ENCODE measurements at places on chromosomes 11 and 22.
A peak's percentile ranks its signal among the peaks of the same experiment; 100 is the strongest.

DNA sequence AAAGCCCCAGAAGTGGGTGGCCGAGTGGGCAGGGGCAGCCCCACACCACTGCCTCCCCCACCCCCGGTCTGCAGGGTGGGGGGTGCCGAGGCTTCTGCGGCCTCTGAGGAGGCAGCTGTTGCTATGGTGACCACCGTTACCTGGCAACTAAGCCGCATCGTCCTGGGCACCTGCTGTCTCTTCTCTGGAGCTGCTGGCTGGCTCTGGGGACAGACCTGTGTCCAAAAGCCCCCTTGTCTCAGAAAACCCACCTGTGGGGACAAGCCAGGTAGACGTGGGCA, 79.9 kb upstream of the PRR5 start:
- DNase-seq, result peak; percentile 28

DNA sequence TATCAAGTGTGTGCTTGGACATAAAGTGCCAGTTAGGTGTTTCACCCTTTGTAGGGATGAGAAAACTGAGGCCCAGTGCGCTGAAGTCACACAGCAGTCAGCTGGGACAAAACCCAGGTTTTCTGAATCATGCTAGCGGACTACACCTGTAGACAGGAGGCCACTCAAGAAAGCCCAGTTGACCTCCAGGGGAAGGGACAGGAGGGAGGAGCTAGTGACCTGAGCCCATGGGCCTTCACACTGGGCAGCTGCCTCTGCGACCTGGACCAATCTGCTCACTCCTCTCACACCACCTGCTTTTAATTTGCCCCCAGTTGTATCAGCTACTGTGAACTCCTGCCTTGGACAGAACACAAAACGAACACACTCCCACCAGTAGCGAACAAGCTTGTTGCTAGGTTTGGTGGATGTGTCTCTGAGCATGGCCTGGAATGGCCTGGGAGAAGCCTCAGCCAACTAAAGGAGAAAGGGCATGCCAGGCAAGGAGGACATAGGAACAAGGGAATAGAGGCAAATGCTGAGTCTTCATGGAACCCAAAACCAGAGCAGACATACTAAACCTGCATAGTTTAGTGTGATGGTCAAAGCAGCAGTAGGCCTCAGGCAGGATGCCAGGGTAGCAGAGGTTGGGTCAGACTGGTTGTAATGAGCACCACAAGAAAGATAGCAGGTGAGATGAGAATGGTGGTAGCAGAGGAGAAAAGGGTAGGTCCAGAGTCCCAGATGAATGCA, 7.2 kb downstream of the LMO1 start:
- no peak for DNase-seq

DNA sequence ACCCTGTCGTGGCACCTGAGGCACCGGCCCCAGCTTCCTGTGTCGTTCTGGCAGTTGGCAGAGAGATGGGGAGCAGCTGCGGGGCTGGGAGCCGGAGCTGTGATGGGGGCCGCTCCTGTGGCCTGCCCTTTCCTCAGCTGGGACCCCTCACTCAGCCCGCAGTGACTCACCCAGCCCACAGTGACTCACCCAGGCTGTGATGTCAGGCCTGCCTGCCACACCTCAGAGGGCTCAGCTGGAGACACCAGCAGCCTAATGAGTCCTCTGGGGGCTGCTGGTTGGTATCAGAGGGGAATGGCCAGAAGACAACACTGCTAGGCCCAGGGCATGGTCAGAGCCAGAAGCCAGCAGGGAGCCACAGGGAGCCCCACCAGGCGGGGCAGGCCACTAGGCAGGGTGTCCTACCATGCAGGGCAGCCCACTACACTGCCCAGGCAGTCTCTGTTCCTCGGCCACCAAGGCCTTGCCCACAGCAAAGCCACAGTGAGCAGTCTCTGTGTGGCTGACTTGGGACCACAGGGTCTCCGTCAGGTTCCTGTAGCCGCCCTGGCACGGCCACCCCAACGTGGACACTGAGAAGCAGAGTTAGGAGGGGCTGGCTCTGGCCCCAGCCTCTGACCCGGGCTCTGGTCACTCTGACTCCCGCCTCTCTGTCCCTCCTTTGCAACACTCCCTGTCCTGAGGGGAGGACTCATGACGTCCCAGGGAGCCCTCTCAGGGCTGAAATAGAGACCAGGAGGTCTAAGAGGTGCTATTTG, 4.2 kb upstream of the FXYD2 start:
- DNase-seq, result no peak

DNA sequence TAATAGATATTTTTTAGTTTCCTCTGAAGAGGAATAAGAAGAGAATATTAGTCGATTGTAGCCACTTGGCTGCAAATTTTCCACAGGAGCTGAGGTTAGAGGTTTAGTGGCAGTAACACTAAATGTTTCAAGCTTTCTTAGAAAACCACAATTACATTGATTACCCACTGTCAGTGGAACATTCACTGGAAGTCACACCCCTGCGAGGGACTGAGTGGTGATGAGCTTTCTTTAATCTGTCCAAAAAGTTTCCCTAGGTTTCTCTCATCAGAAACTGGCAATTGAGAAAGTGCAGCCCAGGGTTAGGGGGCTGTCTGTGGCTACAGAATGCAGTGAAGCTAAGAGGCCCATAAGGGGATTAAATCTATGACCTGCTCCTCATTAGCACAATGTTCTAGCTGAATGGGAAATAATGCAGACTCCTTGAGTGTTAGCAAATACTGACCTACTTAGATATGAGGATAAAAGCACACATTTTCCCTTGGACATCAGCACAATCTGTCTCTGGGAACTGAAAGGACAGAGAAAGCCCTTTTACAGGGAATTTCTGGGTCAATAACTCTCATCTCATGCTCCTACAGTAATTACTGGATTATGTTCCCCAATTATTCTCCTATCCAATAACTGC, 189.5 kb downstream of the FAM76B start:
- no peak for DNase-seq

GRCh38 chr11:20672575-20672974, 3.2 kb downstream of the NELL1 start:
- DNase-seq, result no peak

GRCh38 chr11:129249923-129250322, 57.8 kb upstream of the ARHGAP32 start:
- DNase-seq, result no peak

- no peak for DNase-seq
Observed at GRCh38 chr11:31780078-31780477, 31.0 kb downstream of the PAX6 start.

- DNase-seq, result no peak
Observed at GRCh38 chr11:87870086-87870485, 305.2 kb downstream of the RAB38 start.

GRCh38 chr11:119673052-119673758, 55.8 kb downstream of the NECTIN1 start:
- no peak for DNase-seq

DNA sequence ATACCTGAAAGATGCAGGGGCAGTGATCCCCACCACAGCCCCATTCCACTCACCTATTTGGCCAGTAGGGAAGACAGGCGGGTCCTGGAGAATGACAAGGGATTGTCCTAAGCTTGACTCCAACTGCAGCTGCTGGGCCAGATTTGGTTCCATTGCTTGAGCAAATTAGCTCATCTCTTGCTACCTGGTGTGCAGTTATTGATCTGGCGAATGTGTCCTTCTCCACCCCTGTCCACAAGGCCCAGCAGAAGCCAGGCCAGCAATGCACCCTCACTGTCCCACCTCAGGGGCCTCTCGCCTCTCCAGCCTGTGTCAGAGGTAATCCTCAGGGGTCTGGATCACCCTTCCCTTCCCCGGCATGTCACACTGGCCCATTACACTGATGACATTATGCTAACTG, 23.3 kb downstream of the TSPAN32 start:
- DNase-seq, result no peak

DNA sequence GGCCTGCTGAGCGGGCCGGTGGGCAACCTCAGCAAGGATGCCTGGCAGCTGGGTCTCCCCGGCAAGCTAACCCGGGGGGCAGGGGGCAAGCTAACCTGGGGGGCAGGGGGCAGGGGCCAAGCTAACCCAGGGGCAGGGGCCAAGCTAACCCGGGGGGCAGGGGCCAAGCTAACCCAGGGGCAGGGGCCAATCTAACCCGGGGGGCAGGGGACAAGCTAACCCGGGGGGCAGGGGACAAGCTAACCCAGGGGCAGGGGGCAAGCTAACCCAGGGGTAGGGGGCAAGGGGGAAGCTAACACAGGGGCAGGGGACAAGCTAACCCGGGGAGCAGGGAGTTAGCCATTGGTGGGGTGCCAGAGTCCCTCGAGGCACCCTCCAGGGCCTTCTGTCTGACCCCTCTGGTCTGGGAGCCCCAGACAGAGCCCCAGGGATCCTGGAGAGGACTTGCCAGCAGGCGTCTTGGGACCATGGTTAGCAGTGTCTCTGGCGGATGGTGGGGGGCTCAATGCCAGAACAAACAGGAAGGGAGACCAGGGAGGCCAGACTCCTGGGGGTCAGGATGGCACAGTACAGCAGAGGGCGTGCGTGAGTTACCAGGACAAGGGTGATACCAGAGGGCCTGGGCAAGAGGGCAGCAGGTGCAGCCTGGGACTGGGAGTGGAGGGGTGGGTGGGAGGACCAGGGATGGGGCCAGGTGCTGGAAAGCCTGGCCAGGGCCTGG, 16.1 kb downstream of the IGF2 start:
- DNase-seq, result no peak

DNA sequence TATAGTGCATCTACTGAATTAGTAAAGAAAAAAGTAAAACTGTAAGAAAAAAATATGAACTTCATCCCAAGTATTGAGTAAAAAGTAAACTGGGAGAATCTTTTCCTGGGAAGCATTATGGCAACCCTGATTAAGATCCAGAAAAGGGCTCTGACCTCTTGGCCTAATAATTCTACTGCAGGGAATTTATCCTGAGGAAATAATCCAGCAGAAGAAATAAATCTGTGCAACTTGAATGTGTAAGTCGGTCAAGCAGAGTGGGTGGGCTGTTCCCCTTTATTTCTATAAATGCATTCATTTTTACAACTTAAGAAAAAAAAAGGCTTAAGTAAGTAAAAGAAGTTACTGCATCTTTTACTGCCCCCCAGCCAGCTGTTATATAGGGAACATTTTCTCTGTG, 111.2 kb upstream of the PARVA start:
- no peak for DNase-seq

DNA sequence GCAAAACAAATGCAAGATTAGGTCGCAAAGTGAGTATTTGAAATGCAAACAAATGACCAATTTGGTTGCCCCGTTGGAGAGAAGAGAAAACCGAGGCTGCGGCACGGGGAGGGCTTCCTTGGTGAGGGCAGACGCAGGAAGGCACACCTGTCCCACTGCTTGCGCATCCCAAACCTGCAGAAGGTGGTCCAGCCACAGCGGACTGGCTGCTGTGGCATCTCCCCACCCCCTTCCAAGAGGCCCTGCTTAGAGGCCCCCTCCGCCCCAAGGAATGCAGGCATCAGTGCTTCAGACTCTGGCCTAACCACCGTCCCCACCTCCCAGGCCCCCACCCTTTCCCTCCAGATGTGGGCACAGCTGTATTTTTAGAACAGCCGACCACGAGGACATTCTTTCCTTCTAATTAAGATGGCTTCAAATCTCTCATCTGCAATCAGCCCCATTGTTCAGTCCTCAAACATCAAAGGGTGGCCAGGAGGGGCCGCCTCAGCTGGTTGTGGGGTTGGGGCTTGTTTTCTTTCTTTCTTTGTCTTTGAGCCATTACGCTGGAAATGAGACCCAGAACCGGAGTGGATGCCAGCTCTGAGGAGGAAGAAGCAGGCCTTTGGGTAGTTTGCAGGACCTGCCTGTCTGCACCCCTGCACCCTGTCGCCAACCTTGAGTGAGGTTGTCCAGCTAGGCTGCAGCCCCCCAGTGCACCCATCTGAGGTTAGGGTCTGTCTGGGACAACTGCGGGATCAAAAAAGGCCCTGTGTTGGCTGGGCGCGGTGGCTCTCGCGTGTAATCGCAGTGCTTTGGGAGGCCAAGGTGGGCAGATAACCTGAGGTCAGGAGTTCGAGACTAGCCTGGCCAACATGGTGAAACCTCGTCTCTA, 9.4 kb upstream of the DERL3 start:
- no peak for DNase-seq

GRCh38 chr11:111395081-111395480, 16.0 kb upstream of the POU2AF1 start:
- no peak for DNase-seq

DNA sequence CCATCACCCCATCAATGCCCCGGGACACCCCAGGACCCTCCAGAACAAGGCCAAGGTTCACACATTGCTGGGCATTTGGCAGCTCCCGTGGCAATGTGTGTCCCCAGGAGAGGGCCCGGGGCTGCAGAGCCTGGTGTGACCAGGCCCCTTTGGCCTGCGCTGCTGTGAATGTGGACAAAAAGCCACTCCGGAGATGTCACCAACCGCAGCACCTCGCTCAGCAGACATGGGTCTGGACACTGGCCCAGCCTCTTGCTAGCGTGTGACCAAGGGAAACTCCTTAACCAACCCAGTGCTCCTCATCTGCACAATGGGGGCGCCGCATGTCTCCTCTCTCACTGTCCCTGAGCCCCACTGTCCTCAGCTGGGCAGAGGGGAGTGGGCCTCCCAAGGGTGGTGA, 8.0 kb upstream of the CHADL start:
- no peak for DNase-seq

- no peak for DNase-seq
Observed at GRCh38 chr22:37229805-37230672, 14.0 kb downstream of the RAC2 start.

- no peak for DNase-seq
Observed at GRCh38 chr11:19777039-19777376, 64.4 kb downstream of the NAV2 start.

GRCh38 chr22:44682556-44683168, 19.3 kb upstream of the PRR5 start:
- DNase-seq, result no peak

- DNase-seq, result no peak
Observed at GRCh38 chr11:100536979-100537378, 150.1 kb upstream of the ARHGAP42 start.

DNA sequence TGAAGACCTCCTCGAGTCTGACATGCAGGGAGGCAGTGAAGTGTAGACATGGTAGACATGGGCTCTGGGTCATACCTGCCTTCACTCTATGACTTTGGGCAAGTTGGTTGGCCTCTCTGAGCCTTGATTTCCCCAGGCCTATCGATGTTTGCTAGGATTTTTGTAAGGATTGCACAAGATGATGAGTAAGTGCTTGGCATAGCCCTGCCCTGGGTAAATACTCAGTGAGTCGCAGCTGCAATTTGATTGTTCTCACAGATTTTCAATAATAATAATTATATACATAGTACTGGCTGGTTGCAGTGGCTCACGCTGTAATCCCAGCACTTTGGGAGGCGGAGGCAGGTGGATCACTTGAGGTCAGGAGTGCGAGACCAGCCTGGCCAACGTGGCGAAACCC, 18.1 kb downstream of the MCM5 start:
- no peak for DNase-seq
